ENCODE measurements at places on chromosomes 13 and 19.

GRCh38 chr19:34120846-34121639 lies 51.3 kb upstream of the LSM14A start:
- peak; percentile 68 for DNase-seq

DNA sequence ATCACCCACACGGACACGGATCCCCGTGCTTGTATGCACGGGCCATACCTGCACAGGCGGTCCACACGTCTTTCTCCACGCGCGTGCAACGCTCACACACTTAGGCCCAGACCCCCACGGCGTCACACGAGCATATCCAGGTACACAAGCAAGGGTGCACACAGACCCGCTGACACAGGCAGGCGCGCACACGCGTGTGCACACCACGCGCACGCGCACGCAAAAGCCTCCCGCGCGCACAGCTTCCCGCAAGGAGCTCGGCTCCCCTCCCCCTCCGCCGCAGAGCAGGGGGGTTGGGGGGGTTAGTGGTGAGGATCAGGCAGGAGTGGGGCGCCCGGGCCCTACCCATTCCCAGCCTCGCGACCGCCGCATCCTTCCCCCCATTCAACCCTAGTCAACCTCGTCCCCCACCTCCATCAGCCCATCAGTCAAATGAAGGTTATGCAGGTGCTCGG lies 407 bp downstream of the RAB3A start:
- no peak for DNase-seq

DNA sequence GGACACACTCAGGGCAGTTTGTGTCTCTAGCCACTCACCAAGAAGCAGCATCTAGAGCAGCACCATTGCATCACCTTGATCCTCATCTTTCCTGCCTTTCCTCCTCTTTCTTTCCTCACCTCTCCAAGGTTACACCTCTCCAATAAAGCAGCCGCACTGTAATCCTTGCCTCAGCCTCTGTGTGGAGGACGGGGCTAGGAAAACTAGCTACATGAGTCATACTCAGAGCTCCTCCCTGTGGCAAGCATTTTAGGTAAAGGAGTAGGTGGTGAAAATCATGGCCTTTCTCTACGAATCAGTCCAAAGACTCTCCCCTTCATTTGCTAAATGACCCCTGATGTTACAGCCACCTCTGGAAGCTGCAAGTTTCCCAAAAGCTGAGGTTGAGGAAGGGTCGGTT lies 108.9 kb downstream of the DNAJC15 start:
- DNase-seq, result no peak

GRCh38 chr13:79056706-79057105 lies 349.3 kb downstream of the RBM26 start:
- no peak for DNase-seq

- peak; percentile 83 for DNase-seq
These were observed 590 bp upstream of the LGI4 start for GRCh38 chr19:35135389-35135909.

- no peak for DNase-seq
These were observed 79.1 kb upstream of the MLNR start for GRCh38 chr13:49140910-49141611.

DNA sequence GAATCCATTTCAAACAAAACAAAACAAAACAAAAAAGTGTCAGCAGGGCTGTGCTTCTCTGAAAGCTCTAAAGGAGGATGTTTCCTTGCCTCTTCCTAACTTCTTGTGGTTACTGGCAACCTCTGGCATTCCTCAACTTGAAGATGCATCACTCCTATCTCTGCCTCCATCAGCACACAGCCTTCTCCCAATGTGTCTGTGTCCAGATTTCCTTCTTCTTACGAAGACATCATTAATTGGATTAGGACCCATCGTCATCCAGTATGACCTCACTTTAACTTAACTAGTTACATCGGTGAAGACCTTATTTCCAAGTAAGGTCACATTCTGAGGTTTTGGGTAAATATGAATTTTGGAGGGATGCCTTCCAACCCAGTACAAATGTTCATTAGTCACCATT lies 33.8 kb upstream of the GTF2F2 start:
- DNase-seq, result no peak

DNA sequence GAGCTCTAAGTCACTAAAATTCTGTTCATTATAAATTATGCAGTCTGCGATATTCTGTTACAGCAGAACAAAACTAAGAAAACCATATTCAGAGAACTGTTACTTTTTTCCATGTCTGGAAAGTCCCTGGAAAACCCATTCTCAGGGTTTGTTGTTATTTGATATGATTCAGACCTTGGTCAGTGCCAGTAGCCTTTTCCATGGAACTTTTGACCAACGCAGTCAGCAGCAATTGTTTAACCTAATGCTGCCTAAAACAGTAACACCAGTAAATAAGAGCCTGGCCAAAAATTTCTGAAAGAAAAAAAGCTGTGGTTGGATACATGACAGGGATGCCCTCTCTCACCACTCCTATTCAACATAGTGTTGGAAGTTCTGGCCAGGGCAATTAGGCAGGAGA lies 402.7 kb downstream of the TBC1D4 start:
- DNase-seq, result no peak

GRCh38 chr13:24207841-24208667 lies 47.5 kb downstream of the SPATA13 start:
- no peak for DNase-seq
